ENCODE measurements at places on chromosomes 6 and 20.

GRCh38 chr6:121399966-121400365, 35.5 kb upstream of the GJA1 start:
- DNase-seq = no peak

DNA sequence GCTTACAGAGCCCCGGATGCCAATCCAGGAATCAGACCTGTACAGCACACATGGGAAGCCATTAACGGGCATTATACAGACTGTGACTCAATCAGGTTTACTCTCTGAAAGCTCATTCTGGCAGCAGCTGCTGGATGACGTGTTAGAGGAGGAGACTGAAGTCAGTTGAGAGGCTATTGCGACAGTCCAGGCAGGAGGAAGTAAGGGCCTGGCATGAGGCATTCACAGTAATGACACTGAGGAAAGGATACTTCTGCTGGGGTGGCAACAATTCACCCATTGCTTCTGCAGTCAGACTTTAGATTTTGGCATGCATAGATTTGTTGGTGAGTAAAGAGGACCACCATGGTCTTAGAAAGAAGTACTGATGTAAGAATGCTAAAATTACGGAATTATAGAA, 151.0 kb upstream of the HEY2 start:
- DNase-seq = peak; percentile 61

GRCh38 chr20:39142407-39143096, 180.4 kb downstream of the DHX35 start:
- DNase-seq = no peak

DNA sequence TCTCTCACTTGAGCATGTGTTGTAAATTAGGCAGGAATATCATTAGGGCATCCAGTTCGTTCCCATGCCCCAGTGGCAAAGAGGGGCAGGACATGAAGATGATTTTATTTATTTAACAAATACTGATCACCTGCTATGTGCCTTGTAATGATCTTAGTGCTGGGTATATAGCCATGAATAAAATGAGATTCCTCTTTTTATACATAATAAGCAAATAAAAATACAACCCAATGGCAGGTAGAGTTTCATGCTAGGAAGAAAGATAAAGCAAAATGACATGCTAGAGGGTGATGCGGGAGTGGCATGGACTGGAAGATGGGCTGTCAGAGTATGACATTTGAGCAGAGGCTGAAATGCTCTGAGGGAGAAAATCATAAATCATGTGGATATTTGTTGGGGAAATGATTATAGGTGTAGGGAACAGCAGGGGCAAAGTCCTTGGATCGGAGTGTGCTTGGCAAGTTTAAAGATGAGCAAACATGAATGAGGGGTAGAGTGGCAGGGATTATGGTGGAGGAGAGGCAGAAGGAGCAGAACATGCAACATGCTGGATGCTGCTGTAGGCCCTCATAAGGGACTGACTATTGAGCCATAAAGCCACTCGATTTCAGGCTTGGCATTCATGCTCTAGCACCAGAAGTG, 342.1 kb downstream of the PLCB1 start:
- DNase-seq = no peak

DNA sequence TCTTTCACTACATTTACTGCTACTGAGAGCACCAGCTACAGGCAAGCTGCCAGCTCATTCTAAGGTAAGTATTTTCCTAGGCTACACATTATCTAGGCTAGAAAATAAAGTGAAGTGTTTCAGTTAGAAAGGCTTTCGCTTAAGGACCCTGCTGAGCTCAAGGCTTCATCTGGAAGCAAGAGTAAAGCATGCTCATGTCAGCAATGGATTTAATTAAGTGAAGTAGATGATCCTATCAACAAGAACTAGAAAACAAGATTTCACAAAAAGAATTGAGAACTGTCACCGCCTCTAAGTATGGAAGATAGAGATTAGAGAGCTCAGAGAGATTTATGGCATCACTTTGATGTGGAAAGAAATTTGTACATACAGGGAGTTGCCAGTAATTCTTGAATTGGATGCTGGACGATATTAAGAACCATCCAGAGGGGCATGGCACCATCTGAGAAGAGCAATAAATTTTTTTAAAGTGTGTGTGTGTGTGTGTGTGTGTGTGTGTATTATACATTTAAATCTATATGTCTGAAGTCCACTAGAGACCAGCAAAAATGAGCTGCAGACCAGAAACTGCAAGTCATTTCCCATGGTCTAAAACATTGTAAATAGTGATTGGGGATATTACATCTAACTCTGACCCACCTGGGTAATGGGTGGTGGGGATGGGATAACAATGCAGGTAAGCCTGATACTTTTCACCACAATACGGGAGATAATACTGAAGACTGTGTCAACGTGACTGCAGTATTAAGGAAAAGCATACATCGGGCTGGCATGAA, 105.2 kb upstream of the MAP7 start:
- no peak for DNase-seq

- no peak for DNase-seq
Measured at GRCh38 chr6:4128748-4129147, 6.6 kb downstream of the ECI2 start.

GRCh38 chr6:36301781-36302180, 31.9 kb downstream of the PNPLA1 start:
- no peak for DNase-seq

DNA sequence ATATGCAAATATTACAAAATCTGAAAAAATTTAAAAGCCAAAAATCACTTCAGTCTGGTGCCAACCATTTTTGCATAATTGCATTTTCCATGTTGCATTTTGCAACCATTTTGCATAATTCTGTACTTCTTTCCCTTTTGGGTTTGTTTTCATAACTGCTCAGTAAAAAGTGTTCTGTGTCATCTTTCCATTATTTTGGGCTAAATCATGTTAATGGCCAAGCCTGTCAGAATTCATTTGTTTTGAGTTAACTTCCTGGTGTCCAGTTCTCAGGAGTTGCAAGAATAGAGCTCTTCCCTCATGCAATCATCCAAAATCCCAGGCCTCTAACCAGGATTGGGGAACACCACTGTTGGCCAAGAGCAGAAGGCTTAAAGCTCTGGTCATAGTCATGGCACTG, 133.6 kb downstream of the MTHFD1L start:
- no peak for DNase-seq

GRCh38 chr6:26382121-26382520, 787 bp upstream of the BTN2A2 start:
- no peak for DNase-seq

DNA sequence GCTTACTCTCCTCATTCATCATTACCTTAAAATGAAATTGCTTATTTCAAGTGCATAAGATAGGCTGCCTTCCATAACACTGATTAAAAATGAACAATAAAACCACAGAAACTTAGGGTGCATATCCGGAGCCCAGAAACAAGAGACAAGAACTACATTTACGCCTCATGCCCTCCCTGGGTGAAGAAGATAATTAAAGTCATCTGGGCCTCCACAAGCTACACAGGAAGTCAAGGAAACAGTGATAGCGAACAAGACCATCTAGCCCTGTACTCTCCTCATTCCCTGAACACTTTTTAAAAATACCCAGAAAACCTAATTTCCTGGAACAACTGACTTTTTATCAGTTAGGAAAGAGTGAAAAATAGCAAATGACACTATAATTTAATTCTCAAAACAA, 6.3 kb downstream of the SOD2 start:
- peak; percentile 94 for DNase-seq

DNA sequence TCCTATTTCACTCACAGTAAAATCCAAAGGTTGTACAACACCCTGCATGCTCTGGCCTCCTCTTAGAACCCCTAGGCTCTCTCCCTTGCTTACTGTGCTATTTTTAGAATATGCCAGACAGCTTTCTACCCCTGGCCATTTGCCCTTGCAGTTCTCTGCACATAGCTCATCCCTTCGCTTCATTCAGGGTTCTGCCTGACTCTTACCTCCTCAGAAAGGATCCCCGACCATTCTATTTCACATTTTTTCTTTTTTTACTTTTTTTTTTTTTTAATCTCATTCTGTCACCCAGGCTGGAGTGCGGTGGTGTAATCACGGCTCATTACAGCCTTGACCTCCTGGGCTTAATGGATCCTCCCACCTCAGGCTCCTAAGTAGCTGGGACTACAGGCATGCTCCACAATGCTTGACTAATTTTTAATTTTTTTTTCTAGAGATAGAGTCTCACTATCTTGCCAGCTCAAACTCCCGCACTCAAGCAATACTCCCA, 33.6 kb downstream of the COMMD7 start:
- no peak for DNase-seq

DNA sequence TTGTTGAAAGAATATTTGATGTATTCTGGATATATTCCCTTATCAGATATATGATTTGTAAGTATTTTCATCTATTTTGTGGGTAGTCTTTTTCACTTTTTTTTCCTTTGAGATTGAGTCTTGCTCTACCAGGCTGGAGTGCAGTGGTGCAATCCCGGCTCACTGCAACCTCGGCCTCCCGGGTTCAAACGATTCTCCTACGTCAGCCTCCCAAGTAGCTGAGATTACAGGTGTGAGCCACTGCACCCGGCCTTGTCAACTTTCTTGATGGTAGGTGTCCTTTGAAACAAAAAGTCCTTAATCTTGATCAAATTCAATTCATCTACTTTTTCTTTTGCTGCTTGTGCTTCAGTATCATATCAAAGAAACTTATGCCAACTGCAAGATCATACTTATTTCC, 297.2 kb upstream of the NRSN1 start:
- no peak for DNase-seq

GRCh38 chr6:42860481-42860880, 18.9 kb upstream of the RPL7L1 start:
- DNase-seq = no peak

GRCh38 chr20:15045246-15045645, 707.8 kb upstream of the FLRT3 start:
- DNase-seq = no peak

DNA sequence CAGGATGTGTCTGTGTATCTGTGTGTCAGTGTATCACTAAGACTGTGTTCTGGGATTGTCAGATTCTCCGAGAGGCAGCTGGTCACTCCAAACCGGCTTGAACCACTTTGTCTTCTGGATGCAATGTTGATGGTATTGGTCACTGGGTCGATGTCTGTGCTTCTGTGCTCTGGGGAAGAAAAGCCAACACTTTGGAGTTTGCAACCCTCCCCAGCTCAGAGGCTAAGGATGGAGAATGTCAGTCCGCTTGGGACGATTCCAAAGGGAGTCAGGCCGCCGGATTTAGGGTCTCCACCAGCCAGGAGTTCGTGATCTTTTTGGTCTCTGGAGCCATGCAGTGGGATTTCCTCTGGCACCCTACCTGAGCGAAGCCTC, 5.2 kb downstream of the MAFB start:
- no peak for DNase-seq

- no peak for DNase-seq
Measured at GRCh38 chr20:59784791-59785668, 148.4 kb downstream of the SYCP2 start.

DNA sequence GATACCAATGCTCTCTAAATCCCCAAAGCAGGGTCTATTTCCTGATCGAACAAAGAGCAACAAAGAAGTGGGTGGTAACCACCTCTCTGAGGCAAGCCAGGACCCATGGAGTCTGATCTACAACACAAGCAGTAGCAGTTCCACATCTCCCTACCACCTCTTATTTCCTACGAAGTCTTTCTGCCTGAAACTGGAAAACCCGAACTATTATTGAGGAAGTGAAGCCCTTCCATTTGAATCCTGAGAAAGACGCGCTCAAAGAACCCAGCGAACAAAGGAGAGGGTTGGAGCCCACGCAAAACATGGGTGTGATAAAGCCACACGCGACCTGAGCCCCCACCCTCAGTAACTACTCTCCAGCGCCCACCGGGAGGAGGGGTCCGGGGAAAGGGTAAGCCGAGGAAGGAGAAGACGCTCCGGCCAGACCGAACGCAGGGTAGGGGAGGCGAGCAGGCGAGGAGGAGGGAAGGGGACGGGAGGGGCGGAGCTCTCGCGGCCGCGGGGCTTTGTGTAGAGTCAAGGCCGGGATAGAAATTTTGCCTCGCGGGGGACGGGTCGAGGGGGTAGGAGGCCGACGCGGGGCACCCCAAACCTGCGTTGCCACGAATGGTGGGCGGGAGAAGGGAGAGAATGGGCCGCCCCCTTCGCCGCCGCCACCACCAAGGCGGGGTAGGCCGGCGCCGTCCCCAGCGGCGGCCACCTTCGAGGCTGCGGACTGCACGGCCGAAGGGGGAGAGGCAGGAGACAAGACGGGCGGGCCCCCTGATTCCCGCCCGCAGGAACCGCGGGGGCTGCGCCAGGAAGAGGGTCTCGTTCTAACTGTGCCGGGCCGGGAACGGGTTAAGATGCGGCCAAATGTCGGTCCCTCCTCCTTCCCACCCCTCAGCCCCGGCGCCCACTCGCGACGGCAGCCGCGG, 802 bp downstream of the HDAC2 start:
- DNase-seq = peak; percentile 73

DNA sequence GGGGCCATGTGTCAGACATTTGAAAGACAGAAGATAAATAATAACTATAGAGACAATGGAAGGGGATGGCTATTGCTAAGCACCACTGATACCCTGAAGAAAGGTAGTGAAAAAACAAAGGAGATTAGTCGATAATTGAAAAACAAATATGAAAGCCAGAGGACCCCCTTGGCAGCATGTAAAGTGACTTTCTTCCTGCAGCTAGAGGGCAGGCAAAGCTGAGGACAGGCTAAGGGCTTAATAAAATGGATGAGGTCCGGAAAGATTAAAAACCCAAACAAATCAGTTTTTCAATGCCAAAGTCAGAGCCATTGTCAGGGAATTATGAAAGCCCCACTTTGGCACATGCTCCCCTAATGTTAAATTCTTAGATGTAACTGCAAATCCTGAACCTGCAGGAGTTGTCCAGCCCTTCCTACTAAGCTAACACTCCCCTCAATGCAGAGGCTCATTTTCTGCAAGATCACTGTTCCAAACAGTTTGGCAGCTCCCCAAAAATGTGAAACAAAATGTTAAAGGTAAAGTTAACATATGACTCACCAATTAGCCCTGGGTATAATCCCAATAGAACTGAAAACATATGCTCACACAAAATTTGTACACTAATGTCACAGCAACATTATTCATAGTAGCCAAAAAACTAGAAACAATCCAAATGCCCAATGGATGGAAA, 1177.9 kb downstream of the GRIK2 start:
- no peak for DNase-seq

GRCh38 chr6:14550410-14550809, 432.8 kb downstream of the CD83 start:
- no peak for DNase-seq

GRCh38 chr6:64000818-64001491, 365.4 kb downstream of the PHF3 start:
- no peak for DNase-seq

DNA sequence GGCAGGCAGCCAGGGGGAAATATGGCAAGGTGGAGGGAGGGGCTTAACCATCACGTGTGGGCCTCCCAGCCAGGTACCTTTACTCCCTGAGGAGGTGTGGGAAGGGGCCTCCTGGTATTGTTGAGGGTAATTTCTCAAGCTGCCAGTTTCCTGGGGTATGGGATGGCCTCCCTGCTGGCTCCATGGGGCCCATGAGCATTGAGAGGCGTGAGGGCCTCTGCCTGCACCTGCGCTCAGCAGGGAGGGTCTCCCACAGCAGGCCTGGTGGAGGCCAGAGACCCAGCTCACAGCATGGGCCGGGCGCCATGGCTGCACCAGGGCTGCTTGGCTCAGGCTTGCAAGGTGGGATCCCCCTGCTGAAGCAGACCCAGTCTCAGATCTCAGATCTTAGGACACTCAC, 113.0 kb downstream of the GRM4 start:
- no peak for DNase-seq
